ENCODE measurements at places on chromosomes 6 and 20.

GRCh38 chr20:25459111-25459830 is 51.8 kb downstream of the GINS1 start:
- DNase-seq, result no peak

GRCh38 chr6:45118754-45119153 is 209.4 kb upstream of the RUNX2 start:
- no peak for DNase-seq

DNA sequence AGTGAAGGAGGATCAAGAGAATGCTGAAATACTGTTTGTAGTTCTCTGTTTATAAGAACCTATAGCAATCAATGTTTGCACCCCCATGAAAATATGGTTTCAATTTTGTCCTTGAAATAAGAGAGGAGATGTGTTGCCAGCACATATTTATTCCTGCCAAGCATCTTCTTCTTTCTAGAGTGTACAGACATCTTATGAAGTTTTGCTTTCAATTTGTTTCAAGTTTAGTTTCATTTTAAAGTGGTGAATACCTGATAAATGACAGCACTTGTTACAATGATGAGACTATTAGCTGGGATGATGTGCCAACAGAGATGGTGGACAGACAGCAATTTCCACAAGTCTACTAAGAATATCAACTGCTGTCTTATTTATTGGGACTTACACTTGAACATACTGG is 39.2 kb upstream of the CENPW start:
- DNase-seq, result no peak

DNA sequence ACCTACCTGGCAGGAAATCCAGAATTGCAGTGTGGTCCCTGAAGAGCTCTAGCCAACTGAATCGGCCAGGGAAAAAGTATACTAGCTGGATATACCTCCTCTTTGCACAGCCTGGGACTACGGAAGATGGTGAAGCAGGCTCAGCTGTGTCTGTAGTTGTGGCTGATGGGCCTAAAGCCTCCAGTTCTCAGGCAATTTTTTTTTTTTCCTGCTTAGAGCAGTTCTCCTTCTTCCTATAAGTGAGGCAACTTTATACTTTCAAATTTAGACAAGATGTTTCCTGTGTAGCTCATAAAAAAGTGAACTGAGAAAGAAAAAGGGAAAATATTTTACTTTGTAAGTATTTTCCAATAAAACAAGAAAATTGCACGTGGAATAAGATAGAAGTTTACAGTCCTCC is 172.9 kb downstream of the CARMIL1 start:
- DNase-seq, result no peak

DNA sequence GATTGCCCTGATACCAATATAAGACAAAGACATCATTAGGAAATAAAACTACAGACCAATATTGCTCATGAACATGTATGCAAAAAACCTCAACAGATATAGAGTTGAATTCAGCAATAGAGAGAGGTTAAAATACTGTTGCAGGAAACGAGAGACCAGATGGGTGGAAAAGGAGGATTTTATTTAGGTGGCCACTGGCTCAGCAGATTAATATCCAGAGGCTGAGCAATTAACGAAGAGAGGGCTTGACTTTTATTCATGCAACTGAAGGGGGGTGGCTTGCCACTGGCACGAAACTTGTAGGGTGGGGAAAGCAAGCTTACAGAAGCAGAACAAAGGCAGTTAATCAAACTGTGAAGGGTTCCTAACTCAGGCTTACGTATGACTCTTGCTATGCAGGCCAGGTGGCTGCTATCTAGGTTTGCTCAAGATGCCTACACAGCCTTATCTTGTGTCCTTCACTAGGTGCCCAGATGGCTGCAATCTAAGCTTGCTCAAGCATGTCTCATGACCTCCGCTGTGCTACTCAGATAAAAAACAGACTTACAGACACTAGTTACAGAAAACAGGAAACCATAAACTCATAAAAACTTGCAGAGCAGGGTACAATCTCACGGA is 126.4 kb downstream of the MMUT start:
- no peak for DNase-seq

GRCh38 chr20:3672547-3673171 is 9.2 kb downstream of the ADAM33 start:
- no peak for DNase-seq

GRCh38 chr20:22583773-22584521 is 425 bp downstream of the FOXA2 start:
- no peak for DNase-seq

GRCh38 chr6:144353871-144354314 is 68.8 kb downstream of the UTRN start:
- no peak for DNase-seq

- DNase-seq, result no peak
These were observed 118.6 kb upstream of the DOK5 start for GRCh38 chr20:54356801-54357200.

- no peak for DNase-seq
These were observed 33.6 kb downstream of the COMMD7 start for GRCh38 chr20:32709632-32710121.

DNA sequence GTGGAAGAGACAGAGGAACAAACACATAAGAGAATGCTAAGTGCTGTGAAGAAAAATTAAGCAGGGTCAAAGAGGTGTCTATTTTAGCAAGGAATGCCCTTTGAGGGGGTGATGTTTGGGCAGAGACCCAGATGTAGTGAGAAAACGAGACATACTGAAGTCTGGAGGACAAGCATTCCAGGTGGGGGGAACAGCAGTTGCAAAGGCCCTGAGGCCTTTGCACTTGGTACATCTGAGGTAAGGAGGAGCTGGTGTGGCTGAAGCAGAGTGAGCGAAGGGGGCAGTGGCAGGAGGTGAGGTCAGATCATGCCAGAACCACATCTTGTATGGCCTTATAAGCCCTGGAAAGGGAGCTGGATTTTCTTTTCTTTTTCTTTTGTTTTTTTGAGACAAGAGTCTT is 6.2 kb upstream of the GDF5 start:
- no peak for DNase-seq

DNA sequence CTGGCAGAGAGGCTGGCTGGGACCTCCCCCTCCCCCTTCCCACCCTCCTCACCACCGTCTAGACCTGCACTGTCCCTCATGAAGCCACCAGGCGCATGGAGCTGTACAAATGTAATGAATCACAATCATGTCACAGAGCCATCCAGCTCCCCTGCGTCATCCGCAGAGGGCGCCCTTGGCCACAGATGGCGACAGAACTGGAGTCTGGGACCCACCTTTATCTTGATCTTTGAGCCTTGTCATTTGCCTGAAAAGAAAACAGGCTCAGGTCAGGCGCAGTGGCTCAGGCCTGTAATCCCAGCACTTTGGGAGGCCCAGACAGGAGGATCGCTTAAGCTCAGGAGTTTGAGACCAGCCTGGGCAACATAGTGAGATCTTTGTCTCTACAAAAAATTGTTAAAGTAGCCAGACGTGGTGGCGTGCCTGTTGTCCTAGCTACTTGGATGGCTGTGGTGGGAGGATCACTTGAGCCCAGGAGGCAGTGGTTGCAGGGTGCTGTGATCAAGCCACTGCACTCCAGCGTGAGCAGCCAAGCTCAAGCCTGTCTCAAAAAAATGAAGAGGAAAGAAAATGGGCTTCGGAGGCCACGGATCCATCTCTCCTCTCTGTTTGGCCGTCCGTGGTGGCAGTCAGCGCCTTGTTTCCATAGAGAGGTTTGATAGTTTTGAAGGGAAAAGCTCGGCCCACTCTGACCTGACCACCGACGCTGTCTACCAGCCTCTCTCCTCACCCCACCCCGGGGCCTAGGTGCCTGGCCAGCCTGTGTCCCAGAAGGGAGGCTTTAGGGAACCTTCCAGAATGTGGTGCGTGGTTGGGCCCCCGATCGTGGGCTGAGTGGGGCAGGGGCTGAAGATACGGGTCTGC is 6.2 kb downstream of the COL9A3 start:
- DNase-seq, result no peak

DNA sequence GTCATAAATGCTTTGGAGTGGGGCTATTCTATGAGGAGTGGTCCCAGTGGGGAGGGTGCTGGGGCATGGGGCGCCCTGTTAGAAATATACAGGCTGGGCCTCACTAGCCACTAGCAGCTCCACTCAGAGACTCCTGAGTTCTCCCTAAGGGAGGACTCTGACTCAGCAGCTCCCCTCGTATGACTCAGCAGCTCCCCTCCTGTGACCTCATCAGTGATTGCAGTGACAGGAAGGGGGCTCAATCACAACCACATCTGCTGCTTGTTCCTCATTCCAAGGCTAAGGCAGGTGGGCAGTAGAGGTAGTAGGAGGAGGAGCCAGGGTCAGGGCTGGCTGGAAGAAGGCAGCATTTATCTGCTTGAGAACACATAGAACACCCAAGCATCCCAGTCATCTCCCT is 73.7 kb downstream of the PRND start:
- no peak for DNase-seq

DNA sequence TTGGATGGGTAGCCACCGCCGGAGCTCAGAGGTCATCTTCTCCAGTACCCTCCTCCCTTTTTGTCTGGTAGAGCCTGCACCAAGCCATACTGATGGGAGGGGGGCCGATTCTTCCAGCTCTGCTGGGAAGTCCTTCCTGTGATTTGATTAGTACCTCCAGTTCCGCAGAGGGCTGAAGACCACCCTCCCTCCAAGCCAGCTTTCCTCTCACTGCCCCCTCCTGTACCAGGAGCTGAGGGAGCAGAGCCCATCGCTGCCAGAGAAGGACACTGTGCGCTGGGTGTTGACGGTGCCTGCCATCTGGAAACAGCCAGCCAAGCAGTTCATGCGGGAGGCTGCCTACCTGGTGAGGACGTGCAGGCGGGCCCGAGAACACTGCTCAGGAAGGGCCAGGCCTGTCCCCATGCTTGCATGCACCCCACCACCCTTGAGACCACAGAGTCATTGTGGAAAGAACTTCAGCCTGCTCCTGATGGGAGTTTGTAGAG is 13.2 kb downstream of the HSPA12B start:
- DNase-seq, result no peak
